Stimulated activated CD4-positive, alpha-beta T cell treated with anti-CD3 and anti-CD28 coated beads, Interleukin-12 subunit alpha, Interleukin-12 subunit beta, amount 100 ng/mL, for 4 hours (primary cell): ENCODE measurements at places on chromosomes 13 and 19.
A peak's percentile ranks its signal among the peaks of the same experiment; 100 is the strongest.

GRCh38 chr13:110716247-110716515 is 2.7 kb downstream of the ING1 start:
- no peak for DNase-seq

DNA sequence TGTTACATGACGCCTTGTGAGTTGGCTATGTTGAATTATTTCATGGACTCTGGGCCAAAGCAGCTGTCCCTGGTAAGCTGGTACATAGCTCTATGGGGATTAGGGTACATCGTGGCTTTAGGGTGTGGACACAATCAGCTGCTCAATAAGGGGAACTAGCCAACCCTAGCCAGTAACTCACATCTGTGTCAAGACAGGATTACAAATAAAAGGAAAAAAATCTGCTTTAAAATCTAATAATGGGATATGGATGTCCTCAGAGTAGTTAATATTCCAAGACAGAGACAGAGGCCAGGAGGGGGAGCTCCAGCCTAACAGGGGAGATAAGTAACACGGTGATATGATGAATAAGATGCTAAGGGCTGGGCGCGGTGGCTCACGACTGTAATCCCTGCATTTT is 21.1 kb upstream of the ZNF766 start:
- peak; percentile 60 for DNase-seq

- DNase-seq = no peak
Observed at GRCh38 chr19:4821265-4821664, 10.2 kb downstream of the TICAM1 start.

GRCh38 chr19:10192922-10193321 is 1.8 kb downstream of the DNMT1 start:
- DNase-seq = no peak

DNA sequence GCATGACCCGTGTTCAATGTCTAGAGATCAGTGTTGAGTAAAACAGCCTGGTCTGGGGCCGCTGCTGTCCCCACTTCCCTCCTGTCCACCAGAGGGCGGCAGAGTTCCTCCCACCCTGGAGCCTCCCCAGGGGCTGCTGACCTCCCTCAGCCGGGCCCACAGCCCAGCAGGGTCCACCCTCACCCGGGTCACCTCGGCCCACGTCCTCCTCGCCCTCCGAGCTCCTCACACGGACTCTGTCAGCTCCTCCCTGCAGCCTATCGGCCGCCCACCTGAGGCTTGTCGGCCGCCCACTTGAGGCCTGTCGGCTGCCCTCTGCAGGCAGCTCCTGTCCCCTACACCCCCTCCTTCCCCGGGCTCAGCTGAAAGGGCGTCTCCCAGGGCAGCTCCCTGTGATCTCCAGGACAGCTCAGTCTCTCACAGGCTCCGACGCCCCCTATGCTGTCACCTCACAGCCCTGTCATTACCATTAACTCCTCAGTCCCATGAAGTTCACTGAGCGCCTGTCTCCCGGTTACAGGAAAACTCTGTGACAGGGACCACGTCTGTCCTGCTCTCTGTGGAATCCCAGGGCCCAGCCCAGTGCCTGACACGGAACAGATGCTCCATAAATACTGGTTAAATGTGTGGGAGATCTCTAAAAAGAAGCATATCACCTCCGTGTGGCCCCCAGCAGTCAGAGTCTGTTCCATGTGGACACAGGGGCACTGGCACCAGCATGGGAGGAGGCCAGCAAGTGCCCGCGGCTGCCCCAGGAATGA is 1.5 kb upstream of the CEACAM5 start:
- DNase-seq = peak; percentile 67

DNA sequence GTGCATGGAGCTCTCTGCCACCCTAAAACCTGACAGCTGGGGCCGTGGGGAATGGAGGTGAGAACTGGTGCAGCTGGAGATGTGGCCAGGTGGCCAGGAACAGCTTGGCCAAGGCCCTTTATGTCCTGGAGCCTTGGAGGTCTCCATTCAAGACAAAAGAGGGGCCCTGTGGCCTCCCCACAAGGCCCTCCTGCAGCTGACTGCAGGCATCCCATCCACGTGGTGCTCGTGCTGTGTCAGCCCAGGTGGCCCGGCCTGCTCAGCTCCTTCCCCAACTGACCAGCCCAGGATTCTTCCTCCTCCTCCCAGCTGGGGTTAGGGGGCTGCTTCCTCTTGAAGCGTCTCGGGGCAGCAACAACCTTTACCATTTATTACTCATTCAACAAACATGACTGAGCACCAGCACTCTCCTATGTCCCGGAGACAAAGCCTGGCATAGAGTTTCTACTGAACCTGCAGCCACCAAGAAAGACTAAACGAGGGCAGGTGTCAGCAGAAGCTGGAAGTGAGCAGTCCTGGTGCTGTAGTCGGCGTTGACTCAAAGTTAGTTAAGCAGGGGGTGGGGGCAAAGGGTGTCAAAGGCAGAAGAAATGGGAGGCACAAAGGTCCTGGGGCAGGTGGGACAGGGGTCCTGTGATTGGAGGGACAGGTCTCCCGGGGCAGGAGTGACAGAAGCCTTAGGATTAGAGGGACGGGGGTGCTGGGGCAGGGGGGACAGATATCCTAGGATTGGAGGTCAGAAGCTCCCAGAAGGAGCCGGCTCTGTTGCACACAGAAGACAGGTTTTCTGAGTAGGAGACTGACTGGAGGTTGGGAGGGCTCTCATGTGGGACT is 23.3 kb upstream of the C13orf46 start:
- no peak for DNase-seq

DNA sequence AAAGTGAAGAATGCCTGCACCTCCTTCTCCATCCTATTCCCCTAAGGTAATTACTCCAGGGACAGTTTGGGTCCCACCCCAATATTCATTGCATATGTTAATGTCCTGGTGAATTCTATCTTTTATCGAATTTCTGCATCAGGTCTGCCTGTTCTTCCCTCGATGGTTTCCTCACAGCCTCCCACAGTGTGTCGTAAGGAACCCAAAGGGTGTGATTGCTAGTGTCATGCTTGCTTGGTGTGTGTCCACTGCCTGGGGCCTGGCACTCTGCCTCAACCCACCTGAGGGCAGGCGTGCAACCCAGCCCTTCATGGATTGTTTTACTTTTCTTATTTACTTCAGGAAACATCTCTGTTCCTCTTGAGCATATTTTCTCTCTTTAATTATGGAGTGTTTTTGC is 60.2 kb upstream of the CYSLTR2 start:
- no peak for DNase-seq
